ENCODE measurements at places on chromosomes 12 and 14. TPM values are rescaled to one million over a fixed set of nuclear protein-coding genes. Genes with fewer than 3 reads are reported as not detected.

Gene SCN8A
- 0.19 TPM for total RNA-seq

DNA sequence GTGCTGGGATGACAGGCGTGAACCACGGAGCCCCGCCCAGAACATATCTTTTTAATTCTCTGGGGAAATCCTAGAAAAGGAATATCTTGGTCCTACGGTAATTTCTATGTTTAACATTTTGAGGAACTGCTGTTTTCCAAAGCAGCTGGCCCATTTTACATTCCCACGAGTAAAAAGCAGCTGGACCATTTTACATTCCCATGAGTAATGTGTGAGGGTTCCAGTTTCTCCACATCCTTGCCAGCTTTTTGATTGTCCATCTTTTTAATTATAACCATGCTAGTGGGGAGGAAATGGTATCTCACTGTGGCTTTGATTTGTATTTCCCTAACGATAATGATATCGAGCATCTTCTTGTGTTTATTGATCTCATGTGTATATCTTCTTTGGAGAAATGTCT lies 4.4 kb upstream of the P2RX4 start:
- no peak for DNase-seq

DNA sequence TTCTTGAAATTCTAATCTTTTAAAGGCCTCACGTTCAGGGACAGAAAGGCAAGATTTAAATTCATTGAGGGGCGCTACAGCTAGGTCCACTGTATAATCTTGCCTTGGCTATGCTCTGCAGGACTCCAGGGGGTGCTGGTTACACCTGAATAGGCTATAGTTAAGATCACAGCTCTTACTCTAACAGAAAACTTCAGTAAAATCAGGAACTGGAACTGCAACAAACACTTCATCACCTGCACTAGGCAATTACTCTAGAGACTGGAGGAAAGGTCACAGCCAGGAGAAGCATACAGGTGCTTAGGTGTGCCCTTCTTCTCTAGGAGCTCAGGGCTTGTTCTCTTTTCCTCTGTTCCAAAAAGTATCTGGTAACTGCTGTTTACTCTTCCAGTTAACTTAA lies 20.9 kb downstream of the SLCO1C1 start:
- no peak for DNase-seq

DNA sequence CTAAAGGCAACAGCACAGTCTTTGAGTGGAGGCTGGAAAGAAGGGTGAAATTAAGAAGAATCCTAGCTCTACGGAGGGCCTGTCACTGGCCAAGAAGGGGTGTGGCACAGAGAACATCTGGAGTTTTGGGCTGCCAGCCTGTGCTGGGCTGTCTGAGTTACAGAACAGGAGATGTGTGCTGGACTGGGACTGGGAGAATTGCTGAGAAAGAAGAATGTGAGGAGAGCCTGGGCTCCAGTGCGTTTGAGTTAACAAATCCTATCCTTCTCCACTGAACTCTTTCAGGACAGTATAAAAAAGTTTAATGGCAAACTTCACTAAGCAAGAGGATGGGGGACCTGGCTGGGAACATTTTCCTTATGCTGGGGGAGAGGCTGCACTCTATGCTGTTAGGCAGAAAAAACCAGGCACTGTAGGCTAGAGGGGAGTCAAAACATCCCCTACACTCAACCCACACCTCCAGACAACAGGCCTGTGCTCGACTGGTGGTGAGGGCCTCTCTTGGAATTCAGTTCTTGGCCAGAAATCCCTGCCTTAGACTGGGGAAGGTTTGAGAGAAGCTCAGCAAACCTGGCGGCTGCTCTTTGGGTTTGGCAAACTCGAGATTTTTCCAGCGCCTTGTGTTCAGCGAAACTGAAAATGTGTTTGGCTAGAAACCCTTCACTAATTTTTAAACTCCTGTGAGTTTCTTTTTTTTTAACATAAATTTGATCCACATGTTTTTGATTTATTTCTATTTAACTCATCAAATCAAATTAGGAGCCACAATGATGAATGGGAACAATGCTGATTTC lies 217.3 kb downstream of the MON2 start:
- DNase-seq: peak; percentile 81

DNA sequence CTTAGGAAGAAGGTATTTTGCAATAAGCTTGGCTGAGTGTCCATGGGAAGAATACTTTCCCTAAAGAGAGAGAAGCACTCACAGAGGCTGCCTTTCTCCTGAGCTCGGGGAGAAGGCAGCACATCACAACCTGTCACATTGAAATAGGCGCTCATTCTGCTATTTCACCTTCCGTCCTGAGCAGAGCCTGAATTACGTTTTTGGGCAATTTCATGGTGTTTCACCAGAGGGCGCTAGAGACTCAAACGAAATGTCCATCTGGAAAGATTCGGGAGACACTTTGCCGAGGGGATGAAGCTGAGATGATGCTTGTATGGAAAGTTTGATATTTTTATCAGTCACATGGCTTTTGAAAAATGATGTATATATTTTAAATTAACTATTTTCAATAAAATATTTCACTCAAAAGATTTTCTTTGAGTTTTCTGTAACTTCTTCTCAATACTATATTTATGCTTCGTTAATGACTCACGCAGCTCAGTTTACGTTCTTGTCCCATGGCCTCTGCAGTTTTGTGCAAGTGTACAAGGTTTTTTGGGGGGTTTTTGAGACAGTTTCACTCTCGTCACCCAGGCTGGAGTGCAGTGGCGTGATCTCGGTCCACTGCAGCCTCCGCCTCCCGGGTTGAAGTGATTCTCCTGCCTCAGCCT lies 17.4 kb upstream of the B4GALNT3 start:
- no peak for DNase-seq

DNA sequence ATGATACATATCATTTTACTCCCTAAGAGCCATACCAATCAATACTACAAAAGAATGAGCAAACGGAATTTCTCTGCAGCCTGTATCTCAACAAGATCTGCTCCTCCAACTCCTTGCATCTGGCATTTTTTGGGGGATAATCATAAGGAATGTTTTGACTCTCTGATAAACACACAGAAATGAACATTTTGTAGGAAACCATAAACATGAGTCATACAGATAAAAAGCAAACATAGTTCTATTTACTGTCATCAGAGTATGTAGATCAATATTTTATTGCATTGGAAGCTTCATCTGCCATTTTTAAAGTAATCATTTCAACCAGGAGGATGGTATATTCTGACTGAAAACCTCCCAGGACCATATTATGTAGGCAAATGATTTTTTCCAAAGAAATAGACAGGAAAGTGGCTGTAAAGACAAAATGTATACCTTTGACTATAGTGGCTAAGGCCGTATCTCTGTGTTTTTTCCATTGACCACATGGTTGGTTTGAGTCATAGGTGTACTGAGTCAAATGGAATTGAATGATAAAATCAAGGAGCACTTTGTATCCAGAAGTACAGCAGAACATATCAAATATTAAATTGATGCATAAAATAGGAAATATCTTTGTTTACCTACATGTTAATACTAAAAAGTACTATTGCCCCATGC lies 32.4 kb upstream of the CD69 start:
- no peak for DNase-seq

GRCh38 chr12:74689071-74689655 lies 151.5 kb downstream of the ATXN7L3B start:
- no peak for DNase-seq

Gene PLA2G1B
- total RNA-seq: not detected

- DNase-seq: no peak
These were observed 650 bp downstream of the LLPH start for GRCh38 chr12:66129934-66130266.

GRCh38 chr12:32896432-32897280 lies at the start of gene PKP2:
PKP2 (minus strand) TSS chr12:32896777; CDS start chr12:32896731, 46 bp downstream.
- peak; percentile 85 for DNase-seq

DNA sequence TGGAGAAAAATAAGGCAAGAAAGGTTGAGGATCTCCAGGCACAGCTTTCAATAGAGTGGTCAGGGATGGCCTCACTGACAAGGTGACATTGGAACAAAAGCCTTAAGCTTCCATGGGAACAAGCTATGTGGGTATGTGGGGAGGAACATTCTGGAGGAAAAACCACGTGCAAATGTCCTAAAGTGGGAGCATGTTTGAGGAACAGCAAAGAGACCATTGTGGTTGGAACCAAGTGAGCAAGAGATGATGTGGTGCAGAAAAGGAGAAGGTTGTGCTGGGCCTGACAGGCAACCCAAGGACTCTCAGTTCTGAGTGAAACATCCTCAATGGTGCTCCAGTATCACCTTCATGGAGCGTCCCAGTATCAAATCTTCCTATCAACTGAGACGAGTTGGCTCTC lies 184.0 kb downstream of the CAND1 start:
- no peak for DNase-seq

Gene HVCN1
- 3.5 TPM for total RNA-seq

Gene SMCO2
- total RNA-seq: 0.38 TPM

Gene KRT82
- total RNA-seq: not detected

GRCh38 chr12:27852742-27853141 lies 72.7 kb upstream of the MANSC4 start:
- no peak for DNase-seq

Gene FOXN4
- total RNA-seq: not detected

GRCh38 chr12:121933522-121934308 lies 15.3 kb downstream of the CFAP251 start:
- DNase-seq: no peak

DNA sequence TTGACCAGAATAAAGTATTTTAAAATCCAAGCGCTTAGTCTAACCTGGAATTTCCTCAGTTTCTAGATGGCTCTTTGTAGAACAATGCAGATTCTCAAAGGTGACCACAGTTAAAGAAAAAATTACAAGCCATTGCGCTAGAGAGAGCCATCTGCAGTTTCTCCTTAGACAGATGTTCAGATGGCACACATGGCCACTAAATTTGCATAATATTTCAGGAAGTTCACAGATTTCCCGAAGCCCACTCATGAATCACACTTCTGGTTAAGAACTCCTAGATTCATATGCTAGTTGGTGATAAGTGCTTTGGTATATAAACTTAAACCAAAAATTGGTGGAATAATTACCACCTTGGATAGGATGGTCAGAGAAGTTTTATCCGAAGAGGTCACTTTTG lies 749 bp downstream of the AKAP3 start:
- DNase-seq: no peak

GRCh38 chr12:32494656-32495055 lies 95.3 kb downstream of the FGD4 start:
- DNase-seq: no peak

DNA sequence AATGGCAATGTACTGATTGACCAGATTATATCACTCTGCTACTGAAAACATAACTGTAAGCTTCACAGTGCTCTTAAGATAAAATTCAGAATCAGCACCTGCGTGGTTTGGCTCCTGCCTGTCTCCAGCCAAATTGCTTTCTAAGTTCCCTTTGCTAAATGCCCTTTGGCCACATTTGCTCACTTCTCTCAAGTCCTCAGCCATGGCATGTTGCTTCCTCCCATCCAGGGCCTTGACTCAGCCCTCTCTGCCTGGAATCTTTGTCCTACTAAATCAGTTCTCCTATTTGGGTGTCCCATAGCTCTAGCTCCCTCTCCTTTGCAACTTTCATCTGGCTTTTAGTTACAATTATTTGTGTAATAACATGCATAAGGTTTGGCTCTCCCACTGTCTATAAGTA lies 71.4 kb downstream of the KCNK10 start:
- no peak for DNase-seq

Gene TGM1
- 0.48 TPM for total RNA-seq

Gene SP1
- 31.3 TPM for total RNA-seq

Gene CCDC38
- not detected for total RNA-seq

DNA sequence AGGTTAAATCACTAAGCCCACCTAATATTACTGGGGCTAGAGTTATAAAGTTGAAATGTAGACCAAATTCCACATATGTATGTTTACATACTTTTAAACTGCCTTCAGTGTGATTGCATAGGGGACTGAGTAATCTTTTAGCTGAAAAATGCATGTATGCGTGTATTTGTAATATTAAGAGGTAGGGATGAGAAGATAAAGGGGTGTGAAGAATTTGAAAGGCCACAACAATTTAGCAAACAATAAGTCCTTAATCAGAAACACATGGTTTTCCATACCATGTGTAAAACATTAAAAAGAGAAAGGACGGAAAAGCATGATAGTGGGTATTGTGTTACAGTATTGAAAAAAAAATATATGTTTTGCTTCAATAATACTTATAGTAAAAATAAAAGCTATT lies 919.9 kb upstream of the FLRT2 start:
- no peak for DNase-seq

GRCh38 chr14:105073720-105074600 lies 8.7 kb upstream of the GPR132 start:
- DNase-seq: no peak

- no peak for DNase-seq
These were observed 24.6 kb downstream of the TMEM19 start for GRCh38 chr12:71710276-71711125.

DNA sequence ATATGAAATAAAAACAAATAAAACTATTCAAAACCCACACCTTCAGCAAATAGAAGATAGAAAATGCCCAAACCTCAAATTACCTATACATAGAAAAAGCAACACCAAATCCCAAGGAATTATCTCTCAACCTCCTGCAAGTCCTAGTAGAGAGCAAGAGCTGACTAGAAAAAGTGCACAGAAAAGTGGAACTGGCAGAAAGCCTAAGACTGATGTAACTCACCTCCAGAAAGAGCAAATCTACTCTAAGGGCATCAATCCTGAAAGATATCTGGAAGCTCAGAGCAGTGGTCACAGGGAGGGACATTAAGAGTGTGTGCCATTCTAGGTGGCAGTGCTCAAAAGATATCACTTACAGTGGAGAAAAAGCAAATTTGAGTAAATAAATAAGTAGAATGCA lies 62.1 kb upstream of the PLEKHG7 start:
- DNase-seq: no peak

GRCh38 chr14:97410667-97411620 lies 613.8 kb downstream of the VRK1 start:
- DNase-seq: no peak

DNA sequence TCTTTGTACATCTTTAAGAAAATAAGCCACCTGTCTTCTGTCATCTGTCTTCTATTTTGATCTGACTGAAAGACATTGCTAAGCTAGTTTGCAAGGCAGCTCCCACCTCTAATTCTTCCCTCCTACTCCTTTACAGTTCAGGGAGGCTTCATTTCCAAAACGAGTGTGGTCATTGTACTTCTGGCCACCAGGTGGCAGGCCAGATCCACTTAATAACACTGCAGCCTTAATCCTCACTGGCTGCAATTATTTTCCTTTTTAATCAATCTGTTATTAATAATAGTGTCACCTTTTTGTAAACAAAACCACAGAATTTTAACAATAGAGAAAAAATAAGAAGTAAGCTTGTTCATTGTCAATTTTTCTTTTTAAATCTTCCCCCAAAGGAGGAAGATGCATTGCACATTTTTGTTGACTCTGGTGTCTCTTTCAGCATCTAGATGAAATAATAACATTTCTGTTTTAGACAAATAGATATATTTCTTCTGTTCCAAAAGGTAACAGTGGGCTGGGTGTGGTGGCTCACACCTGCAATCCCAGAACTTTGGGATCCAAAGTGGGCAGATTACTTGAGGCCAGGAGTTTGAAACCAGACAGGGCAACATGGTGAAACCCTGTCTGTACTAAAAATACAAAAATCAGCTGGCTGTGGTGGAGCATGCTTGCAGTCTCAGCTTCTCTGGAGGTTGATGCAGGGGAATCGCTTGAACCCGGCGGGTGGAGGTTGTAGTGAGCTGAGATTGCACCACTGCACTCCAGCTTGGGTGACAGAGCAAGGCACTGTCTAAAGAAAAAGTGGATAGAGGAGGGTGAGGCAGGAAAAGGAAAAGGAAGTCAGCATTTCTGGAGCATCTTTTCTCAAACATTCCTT lies 23.3 kb downstream of the GABARAPL1 start:
- no peak for DNase-seq

Gene MANSC4
- not detected for total RNA-seq
